ENCODE measurements at places on chromosomes 3 and 15.

DNA sequence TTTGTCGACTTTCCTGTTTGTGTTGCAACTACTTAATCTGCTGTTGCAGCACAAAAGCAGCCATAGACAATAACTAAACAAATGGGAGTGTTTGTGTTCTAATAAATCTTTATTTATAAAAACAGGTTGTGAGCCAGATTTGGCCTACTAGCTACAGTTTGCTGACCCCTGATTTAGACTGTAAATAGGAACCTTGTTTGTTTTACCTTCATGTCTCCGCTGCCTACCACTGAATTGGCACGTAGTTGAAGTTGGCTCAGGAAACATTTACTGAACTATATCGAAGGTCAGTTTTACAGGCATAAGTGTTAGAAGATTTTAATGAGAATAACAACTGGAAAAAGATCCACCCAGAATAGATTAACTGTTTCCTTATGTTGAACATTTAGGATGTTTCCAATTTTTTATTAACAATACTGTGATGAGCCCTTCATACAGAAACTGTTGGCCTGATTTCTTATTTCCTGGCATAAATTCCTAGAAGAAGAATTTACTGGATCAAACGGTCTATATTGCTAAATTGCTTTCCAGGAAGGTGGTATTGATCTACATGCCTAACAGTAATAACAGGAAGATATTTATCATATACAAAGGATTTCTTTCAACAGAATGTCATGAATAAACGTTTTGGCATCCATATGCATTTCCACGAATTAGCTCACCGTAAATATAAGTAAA lies 156.2 kb upstream of the NR2E3 start:
- no peak for DNase-seq

GRCh38 chr3:78497767-78498166 lies 1270.0 kb downstream of the ROBO1 start:
- DNase-seq, result no peak

DNA sequence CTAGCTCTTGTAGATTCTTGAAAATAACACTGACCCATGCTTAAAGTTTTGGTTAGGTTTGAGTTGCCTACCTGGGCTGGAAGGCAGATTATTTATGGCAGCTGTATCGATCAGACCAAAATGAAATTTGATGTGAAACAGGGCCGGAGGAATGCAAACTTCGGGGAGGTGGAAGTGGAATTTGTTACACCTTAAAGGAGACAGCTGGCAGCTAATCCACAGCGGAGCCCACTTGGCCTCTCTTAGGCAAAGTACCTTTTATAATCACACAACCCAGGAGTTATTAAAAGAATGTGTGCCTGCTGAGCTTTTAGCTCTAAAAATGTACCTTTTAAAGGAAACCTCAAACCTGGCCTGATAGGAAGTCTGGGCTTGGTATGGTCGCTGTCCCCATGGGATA lies 250.9 kb upstream of the TPM1 start:
- DNase-seq, result no peak

DNA sequence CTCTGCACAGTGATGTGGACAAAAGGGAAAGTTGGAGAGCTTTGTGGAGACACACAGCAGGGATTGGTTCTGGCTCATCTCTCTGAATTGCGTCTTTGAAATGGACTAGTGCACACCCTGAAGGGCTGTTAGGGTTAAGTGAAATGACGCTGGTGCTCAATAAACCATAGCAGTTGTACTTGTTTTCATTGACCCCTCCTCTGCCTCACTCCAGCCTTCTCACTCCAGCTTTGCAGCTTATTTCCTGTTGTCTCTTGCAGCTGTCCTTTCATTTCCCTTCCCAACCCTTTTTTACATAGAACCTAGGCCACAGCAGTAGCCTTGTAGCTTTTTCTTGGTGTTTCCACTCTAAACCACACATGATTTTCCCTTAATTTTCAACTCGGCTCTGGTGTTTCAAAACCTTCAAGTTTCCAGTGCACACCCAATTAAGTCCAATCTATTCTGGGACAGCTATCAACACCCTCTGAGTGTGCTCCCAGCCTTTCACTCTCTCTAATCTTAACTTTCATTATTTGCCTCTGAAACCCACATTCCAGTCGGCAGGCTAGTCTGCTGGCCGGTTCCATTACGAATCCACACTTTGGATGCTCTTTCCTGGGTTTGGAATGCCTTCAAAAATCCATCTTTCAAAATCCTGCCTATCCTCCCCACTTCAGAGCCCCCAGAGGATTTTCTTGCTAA lies 6.4 kb downstream of the C3orf52 start:
- DNase-seq, result no peak

GRCh38 chr3:191296041-191296541 lies 33.1 kb upstream of the CCDC50 start:
- DNase-seq, result no peak

DNA sequence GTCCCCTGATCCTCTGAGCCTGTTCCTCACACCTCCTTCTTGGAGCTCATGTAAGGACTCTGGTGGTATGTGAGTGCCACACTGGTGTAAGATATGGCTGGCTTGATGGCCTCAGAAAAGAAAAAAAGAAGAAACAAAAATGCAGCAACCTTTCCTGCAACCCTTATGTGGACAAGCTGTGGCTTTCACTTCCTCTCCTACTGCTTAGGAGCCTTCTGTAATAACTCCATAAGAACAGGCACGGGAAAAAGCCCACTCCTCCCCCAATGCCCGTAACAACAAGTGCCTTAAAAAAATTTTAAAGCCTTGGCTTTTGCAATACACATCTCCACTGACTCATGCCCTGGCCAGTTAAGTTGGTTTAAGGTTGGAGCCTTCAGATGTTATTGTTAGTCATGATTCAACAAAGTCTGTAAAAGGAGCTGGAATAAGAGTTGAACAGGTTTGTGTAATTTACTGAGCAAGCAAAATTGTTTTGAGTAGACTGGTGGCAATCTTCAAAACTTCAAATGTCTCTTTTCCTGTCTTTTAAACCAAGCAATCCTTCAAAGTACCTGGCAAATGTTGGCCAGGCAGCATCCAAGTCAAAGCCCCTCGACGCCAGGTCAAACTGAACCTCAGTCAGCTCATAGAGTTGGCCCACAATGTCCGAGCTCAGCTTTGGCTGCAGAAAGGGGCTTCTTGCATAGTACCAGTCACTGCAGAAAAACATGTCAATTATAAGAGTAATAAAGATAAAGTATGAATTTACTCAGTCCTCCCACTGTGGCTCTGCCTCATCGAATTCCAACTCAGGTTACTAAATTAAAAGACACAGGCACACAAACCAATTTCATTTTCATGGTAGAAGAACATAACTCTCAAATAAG lies 22.9 kb downstream of the FYCO1 start:
- no peak for DNase-seq

All from activated CD4-positive, alpha-beta T cell treated with anti-CD3 and anti-CD28 coated beads for 48 hours (primary cell).